ENCODE measurements at places on chromosomes 11 and 22.

DNA sequence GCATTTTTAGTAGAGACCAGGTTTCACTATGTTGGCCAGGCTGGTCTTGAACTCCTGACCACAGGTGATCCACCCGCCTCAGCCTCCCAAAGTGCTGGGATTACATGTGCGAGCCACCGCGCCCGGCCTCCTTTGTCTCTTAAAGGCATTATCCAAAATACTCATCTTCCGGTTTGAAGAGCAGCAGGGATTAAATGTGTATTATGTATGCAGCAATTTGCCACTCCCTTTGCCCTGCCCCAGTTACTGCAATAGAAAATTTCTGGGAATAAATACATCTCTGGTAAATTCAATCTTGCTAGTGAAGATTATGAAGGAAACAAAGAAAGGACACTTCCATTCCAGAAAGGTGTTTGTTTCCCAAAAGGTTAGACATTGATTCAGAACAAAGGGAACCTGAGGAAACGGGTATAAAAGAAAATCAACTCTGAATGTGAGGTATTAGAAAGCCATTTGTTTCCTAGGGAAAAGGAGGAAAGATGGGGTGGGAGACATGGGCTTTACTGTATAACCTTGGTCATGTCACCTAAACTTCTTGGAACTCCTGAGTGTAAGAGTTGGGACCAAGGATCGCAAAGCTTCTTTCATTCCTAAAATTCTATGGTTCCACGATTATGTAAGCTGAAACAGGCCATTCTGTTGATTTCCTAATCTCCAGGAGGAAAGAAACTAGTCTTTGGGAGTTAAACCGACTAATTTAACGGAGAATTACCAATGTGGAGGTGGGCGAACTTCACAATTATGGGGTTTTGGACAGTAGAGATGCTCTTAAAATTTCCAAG is 959 bp upstream of the HIPK3 start:
- no peak for DNase-seq

DNA sequence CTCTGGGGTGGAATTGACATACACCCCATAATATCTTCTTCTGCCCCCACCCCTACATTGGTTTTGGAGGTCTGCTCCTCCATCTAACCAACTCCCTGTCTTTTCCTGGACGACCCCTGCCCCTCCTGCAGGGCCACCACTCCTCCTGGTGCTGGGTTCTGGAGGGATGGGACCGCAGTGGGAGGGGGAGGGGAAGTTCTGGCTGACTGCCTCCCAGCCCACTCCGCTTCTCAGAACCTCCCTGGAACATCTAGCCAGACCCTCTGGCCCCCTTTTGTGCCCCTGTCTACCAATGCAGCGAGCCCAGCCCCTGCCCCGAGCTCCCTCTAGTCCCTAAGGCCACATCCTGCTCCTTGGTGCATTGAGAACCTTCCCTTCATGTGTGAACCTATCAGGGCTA is 1.2 kb downstream of the MYRF start:
- DNase-seq: no peak

DNA sequence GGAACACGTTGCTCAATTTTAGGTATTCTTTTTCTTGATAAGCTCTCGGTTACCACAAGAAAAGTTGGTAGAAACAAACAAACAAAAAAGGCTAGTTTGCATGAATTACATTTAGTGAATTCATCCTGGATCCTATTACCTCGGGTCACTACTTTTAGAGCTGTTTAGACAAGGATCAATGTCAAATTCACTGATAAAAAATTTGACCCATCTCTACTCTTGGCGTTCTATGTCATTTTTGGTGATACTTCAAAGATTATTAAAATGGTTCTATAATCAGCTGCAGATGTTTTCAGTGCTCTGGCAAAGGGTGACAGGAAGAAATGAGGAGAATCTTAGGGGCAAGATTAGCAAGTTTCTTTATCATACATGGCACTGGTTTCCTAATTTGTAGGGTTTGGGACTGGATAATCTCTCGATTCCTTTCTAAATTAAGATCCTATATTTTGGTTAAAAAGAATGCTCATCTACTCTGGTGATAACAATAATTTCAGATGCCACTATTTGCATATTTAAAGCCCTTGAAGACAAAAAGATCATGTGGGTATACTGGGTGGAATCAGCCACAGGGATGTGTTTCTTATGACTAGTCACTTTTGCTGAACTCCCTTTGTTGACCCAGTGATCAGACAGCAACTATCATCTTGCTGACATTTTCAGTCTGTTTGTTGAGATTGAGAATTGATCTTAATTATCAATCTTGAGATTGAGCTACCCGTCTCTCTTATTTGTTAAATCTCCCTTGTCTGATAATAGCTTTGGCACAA is 442.9 kb downstream of the AASDHPPT start:
- no peak for DNase-seq

GRCh38 chr11:86214710-86215109 is 29.8 kb upstream of the EED start:
- DNase-seq: no peak

DNA sequence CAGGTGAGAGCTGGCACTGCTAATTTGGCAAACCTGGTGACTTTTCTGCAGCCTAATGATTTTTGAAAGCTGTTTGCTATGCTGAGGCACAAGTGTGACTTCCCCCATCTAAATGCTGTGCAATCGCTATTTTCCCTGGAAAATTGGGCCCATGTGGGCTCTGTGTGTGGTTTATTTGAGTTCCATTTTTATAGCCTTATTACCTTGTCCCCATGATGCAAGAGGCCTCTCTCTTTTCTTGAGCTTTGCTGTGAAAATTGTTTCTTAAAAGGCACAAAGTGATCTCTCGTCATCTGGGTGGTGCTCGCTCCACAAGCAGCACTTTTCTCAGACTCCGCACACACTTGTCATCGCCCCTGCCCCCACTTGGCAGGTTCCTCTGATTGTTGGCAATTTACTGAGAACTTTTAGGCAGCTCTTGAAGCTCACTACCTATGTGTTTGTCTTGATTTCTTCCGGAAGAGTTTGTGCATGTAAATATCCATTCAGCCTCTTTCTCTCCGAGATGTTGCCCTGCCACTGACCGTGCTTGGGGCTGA is 24.9 kb downstream of the BMAL1 start:
- DNase-seq: no peak

- no peak for DNase-seq
Measured at GRCh38 chr11:67539550-67539949, 16.3 kb upstream of the CABP2 start.

DNA sequence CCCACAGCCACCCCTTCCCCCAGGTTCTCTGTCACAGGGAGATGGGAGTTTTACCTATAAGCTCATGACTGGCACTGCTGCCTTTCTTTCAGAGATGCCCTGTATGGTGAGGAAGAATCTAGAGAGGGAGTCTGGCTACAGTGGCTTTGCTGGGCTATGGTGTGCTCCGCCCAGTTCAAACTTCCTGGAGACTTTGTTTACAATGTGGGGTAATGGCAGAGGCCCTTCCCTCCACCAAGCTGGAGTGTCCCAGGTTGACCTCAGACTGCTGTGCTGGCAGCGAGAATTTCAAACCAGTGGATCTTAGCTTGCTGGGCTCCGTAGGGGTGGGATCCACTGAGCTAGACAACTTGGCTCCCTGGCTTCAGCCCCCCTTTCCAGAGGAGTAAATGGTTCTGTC is 143.5 kb downstream of the MSANTD4 start:
- DNase-seq: no peak

DNA sequence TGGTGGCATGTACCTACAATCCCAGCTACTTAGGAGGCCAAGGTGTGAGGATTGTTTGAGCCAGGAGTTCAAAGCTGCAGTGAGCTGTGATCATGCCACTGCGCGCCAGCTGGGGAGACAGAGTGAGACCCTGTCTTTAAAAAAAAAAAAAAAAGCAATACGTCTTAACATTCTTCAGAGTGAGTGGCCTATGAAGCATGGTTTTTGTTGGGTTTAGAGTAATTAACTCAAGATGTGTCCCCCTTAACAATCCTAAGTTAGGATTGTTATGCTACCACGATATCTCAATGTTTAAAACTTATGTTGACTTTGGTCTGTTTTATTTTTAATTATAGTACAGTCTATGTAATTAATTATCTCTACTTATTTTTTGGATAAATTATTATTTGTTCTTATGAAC is 156.1 kb downstream of the HIPK3 start:
- DNase-seq: peak; percentile 19

DNA sequence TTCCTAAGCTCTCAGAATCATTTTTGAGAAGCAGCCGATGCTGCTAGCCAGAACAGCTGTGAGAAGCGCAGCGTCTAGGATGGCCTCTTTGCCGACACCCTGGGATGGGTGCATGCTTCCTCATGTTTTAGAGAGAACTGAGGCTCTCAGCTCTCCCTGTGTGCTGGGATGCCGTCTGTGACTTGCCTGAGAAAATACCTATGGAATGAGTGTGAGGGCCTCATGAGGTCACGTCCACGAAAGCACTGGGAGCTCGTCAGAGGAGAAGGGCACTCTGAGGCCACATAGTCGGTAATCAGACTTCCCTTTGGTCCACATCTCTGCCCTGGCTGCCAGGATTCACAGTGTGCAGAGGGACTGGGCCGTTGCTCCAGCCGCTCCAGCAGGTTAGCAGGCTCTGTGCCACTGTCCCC is 54.7 kb downstream of the MICAL3 start:
- peak; percentile 86 for DNase-seq

DNA sequence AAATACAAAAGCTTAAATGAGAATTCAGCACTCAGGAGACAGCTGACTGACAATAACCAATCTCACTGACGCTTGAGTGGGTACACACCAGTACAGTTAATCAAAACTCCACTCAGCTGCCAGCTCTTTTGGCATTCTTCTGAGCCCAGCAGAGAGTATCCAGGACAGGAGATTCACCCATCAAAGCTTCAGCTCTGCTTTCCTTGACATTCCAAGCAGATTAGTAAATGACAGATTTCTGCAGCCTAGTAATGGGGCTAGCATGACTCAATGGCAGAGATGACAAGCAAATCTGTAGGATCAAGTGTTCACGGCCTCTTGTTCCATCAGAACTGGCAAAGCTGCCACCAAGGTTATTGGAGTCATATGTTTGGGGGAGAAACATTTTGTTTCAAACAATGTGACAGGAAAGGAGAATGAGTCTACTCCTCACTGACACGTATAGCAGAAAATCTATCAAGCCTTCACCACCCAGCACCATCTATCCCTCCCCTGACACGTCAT is 420.0 kb downstream of the DYNC2H1 start:
- peak; percentile 69 for DNase-seq

- DNase-seq: no peak
Measured at GRCh38 chr22:32329202-32329645, 28.4 kb upstream of the RFPL3 start.

GRCh38 chr22:46583571-46583970 is 36.6 kb upstream of the GRAMD4 start:
- no peak for DNase-seq

DNA sequence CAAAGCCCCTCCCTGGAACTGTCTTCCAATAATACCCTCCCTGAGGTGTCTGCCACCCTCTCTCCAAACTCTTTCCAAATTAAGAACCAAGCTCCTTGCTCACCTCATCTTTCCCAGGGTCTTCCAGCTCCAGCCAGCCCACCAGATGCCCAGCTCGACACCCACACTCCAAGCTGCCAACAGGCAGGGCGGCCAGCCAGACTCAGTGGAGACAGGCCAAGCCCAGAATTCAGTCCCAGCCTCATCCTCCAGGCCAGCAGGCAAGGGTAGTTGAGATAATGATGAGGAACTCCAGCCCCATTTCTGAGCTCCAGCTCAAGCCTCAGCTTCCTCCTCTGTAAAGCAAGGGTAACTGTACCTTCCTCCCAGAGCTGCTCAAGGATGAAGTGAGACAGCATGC is 132.9 kb downstream of the CHST1 start:
- DNase-seq: no peak

DNA sequence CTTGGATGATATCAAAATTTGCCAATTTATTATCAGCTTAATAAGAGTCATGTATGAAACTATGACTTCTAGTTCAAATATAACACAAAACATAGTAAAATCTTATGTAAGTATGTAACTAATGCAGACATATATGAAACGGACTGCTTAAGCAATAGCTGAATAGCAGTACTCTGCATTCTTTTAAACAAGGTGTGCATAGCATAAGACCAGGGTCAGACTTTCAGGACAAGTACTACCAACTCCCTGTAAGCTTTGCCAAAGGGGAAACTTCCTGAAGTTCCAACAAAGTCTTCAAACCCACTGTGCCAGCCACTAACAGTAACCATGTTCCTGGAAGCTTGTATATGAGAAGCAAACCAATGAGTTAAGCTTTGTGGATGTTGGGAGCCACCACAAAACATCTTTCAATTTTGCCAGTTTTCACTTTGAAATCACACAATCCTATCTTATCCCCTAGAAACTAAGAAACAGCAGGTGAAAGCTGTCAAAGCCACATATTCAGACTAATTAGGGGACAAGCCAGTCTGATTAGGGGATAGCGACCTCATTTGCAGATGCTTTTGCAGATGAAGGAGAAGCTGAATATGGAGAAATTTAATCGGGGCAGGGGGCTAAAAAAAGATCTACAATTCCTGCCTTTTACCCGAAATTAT is 13.3 kb downstream of the RBFOX2 start:
- no peak for DNase-seq

- no peak for DNase-seq
Measured at GRCh38 chr11:849951-850774, 7.5 kb downstream of the TSPAN4 start.

GRCh38 chr11:57406337-57406904 is 16.0 kb upstream of the PRG2 start:
- no peak for DNase-seq

DNA sequence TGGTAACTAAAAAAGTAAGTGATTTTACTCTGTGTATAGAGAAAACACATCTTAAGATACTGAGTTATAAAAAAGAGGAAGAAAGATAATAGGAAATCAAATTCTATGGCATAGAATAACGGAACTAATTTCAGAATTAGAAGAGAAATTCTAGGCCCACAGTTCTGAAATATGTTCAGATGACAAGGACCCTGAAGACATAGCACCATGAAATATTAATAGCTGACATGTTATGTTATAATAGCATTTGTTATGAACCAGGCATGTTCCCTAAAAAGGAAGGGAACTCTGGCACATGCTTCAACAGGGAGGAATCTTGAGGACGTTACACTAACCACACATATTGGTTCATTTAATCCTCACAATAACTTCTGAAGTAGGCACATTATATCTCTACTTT is 32.7 kb downstream of the PRDM10 start:
- no peak for DNase-seq

- no peak for DNase-seq
Measured at GRCh38 chr11:70240337-70240736, 30.2 kb upstream of the PPFIA1 start.

DNA sequence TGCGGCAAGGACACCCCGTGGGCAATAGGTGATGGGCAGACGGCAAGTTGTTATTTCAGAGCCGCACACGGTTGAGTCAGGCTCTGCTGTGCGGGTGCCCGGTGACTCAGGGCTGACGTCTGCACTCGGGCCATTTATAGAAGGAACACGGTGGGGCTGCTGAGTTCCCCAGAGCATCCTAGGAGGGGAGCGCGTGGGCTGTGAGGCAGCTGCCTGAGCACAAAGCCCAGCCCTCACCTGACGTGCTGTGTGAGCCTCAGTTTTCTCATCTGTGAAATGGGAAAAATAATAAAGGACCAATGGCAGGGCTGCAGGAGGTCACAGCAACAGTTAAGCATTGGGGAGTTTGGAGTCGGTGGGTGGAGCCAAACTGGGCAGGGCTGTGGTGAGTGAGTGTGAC is 11.3 kb upstream of the RHOD start:
- DNase-seq: peak; percentile 79

- no peak for DNase-seq
Measured at GRCh38 chr22:31893460-31893859, 50.9 kb upstream of the YWHAH start.

- no peak for DNase-seq
Measured at GRCh38 chr11:66973956-66974580, 1.0 kb upstream of the C11orf86 start.

GRCh38 chr11:76164081-76164480 is 42.2 kb downstream of the WNT11 start:
- DNase-seq: no peak
